ENCODE measurements at places on chromosomes 1 and 21. TPM values are rescaled to one million over a fixed set of nuclear protein-coding genes. Genes with fewer than 3 reads are reported as not detected.

GRCh38 chr1:27545271-27545670 lies 55.3 kb upstream of the WASF2 start:
- peak; percentile 93 for DNase-seq

GRCh38 chr1:160204526-160205241 lies 500 bp upstream of the PEA15 start:
- no peak for DNase-seq

GRCh38 chr1:178898401-178898800 lies 27.5 kb upstream of the ANGPTL1 start:
- no peak for DNase-seq

- no peak for DNase-seq
These were observed 4.8 kb downstream of the MGST3 start for GRCh38 chr1:165635823-165636222.

DNA sequence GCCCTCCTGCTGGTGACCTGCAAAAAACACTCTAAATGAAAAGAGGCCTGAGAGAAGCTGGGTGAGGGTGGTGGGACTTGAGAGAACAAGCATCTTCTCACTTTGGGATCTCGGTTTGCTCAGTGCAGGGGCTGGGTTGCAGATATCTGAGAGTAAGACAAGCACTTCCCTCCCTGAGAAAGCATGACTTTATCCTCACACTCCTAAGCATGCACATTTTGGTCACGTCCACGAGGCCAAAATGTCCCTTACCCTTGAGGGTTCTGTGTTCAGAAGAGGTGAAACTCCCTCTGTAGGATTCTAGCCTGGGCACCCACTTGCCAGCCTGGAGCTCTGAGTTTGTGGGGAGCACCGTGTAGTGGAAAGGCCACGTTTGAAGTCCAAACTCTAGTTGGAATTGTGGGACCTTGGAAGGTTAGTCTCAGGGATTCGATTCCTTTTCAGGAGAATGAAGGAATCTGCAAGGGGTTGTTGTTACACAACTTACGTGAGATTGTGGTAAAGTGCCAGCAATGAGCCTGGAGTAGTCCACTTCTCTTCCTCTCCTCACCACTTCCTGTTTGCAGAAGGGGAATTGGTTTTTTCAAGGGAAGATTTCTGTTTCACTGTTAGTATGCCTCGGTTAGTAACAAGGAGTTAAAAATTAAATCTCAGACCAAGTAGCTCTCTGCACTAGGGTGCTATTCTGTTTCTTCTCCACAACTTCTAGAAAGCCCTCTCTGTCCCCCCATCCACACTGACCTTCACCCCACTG lies 3.0 kb downstream of the FCAMR start:
- DNase-seq, result no peak

Gene NBPF4
- not detected for total RNA-seq

GRCh38 chr1:39305555-39305954 lies 101.1 kb downstream of the MACF1 start:
- DNase-seq, result no peak

Gene CNR2
- total RNA-seq, result 0.05 TPM

- DNase-seq, result no peak
These were observed 81.0 kb downstream of the PDE9A start for GRCh38 chr21:42734323-42734971.

DNA sequence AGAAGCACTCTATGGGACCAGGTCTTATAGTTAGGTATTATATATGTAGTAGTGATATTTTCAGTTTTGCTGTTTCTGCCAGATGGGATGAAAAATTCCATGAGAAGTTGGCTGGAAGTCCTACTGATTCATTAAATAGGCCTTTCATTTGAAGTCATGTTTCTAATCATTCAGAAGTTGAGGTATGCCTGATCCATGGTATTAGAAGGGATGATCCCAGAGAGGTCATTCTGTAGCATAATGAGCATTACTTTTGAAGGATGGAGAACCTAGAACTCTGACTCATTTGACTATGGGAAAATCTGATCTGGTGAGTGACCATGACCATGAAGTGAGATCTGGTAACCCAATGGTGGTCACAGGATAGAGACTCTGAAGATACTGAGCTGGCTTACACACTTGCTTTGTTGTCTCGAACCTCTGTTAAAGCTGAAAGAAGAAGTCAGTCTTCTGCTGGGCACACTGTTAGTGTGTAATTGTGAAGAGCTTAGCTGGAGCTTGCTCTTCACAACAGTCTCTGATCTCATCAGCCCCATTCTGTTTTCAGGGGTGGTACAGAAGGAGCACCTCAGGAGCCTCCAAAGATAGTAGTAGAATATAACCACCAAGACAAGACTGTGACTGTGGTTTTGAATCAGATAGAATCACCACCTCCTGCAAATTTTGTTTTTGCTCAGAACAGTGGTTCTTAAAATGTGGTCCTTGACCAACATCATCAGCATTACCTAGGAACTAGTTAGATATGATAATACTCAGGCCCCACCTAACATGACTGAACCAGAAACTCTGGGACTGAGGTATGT lies 9.0 kb downstream of the MGST3 start:
- no peak for DNase-seq

- no peak for DNase-seq
These were observed 4.5 kb downstream of the OVAAL start for GRCh38 chr1:180563026-180563827.

DNA sequence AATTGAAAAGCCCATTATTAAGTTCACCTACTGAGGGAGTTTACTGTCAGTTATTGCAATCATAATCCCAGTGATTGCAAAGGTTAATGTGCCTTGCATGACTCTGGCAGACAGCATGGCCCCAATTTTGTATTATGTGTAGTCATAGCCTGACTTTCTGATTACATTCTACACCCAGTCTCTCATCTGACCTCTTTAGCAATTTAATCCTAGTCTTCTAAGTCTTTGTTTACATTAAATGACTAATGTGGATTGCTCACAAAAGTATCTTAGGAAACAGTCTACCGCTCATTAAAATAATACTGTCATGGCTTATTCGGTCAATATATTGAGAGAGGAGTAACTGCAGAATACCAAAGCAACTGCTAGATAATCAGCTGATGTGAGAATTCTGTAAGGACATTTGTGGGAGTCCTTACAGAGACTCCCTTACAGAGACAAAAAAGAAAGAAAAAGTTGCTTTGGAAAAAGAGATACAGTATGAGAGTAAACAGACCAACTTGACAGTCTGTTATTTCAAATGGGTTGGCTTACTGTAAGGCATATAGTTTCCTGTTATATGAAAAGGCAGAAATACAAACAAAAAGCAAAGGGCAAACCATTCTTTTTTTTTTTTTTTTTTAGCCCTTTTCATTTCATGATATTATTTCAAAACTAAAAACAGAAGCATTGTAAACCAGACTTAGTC lies 42.8 kb downstream of the SMG7 start:
- DNase-seq, result no peak

DNA sequence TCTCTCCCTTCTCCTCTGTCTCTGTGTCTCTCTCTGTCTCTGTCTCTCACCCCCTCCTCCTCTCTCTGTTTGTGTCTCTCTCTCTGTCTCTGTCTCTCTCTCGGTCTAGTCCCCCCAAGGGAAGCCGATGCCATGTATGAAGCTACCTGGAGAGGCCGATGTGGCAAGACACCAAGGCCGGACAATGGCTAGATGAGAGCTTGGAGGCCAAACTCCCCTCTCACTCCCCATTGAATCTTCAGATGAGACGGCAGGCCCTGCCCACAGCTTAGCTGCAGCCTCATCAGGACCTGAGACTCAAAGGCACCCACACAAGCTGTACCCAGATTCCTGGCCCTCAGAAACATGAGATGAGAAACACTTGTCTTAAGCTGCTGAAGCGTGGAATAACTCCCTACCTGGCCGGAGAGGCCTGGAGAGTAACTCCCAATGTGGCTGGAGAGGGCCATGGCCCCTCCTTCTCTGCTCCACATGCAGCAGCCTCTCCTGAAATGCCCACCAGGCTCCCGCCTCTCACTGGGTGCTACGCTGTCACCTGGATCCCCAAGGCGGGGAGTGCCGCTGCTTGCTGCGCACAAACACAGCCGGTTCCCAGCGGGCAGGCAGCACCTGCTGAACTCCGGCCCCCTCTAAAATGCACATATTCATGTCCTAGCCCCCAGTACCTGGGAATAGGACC lies 7.8 kb upstream of the ACTRT2 start:
- DNase-seq, result peak; percentile 60

DNA sequence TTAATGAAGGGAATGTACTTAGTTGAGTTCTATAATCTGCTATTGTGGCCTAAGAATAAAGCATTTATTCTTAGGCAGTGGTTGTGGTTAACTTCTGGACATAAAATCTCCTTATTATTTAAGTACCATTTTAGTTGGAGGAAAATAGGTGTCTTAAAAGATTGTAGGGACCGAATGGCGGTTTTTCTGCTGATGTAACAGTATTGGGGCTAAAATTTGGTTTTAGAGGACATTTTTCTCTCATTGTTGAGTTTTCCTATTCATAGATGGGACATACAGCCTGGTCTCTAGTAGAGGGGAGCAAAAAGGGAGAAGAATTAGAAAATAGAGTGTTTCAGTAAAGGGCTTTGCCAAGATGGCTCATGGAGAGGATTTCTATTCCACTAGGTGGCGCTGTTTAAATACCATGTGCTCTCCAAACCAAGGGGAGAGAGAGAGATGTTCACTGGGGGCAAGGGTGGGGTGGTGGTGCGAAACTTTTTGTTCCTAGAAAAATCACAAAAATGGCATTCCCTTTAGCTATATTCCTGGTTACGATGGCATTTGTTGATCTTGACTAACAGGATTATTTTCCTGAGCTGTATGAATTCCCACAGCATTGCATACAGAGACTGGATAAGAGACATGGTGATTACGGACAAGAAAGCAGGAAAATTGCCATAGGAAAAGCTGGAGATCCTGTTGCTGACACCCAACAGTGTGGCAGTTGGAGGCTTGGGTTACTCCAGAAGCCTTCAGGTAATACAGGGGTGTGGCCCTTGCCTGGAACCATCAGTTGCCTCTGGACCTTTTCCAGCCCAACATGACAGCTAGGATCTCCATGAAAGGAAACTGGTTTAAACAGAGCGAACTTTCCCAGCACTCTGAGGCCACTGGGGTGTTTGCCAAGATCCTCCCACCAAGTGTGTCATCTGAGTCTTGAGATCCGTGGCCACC lies 18.2 kb upstream of the FCGR2A start:
- peak; percentile 82 for DNase-seq

GRCh38 chr1:108593448-108593847 lies 33.5 kb downstream of the EEIG2 start:
- no peak for DNase-seq

- DNase-seq, result peak; percentile 89
These were observed 18.7 kb downstream of the CNTN2 start for GRCh38 chr1:205061665-205062069.

Gene ADCY10
- total RNA-seq, result 0.38 TPM
